ENCODE measurements at places on chromosomes 4 and X.

DNA sequence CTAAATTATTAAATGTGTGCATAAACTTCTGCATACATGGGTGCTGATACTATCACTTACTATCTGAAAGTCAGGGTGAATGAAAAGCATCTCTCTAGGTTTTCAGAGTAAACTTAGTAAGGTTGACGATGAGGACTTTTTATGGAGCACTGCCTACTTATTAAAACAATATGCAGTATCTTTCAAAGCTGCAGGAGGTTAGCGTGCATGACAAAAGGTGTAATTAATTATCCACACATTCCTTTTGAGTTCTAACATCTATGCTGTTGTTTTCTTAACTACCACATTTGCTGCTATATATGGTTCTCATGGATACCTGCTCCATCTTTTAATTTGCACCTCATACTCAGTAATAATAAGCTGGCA is 256.2 kb downstream of the FSTL5 start:
- DNase-seq: no peak

GRCh38 chr4:177008836-177009501 is 216.2 kb upstream of the VEGFC start:
- DNase-seq: no peak

- DNase-seq: no peak
Observed at GRCh38 chrX:139826065-139827044, 106.5 kb downstream of the ATP11C start.

DNA sequence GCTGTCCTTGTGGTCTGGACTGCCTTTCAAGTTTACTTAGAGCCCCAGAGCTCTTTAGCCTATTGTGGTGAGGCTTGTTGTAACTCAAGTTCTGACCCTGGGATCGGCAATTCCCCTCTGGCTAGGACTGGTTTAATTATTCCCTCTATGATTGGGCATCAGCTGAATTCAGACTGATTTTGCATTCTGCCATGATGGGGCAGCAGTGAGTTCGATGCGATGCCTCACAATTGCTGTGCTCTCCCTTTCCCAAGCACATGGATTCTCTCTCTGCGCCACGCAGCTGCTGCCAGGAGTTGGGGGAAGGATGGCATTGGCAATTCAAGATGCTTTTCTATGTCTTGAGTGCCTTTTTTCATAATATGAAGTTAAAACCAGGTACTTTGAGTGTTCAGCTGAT is 327.8 kb upstream of the CXorf51B start:
- no peak for DNase-seq

GRCh38 chr4:174874898-174875297 is 43.3 kb upstream of the ADAM29 start:
- no peak for DNase-seq

DNA sequence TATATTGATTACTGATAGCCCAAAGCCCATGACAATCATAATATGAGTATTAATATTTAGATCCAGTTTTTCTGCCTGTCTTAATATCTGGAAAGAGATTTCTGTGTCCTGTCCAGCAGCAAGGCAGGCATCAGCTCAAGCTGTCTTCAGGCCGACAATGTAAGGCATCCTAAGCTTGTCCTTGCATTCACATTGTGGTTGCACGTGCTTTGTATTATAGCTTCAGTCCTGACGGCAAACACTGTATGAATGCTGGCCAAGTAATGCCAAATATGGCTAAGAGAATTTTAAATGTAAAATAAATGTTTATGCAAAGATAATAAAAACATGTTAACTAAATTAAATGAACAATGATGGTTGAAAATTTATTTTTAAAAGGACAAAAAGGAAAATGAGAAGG is 255.7 kb upstream of the RPS6KA3 start:
- no peak for DNase-seq

DNA sequence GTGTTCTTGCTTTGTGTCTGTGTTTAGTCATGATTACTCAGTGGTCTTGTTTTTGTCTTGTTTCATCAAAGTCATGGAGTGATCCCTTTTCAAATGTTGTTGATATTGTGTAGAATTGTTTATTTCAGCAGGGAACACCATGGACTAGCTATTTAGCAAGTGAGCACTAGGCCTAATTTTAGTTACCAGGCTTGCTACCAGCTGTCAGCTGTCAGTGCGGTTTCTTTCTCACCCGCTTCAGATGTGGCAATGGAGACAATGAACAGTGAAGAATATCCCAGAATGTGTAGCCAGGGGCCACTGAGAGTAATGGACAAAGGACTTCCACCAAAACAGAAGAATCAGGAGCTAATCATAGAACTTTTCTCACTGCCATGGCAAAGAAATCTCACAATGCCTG is 432.8 kb upstream of the FMR1 start:
- no peak for DNase-seq

DNA sequence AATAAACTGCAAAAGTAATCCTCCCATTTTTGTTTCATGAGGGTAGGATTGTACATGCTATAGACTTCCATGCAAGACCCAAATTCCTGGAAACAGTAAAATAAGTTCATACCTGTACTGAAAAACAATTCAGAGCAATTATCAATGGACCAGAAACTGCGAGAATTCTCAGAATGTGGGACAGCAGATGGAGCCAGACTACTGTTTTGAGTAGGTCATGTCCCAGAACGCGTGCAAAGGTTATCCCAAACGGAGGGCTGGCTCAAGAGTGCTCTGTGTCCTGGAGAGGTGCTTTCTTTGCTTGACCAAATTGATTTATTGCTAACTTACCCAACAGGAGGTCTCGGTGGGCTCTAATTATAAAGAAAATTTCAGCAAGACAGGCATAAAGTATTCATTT is 1.7 kb upstream of the MAGEH1 start:
- DNase-seq: no peak

DNA sequence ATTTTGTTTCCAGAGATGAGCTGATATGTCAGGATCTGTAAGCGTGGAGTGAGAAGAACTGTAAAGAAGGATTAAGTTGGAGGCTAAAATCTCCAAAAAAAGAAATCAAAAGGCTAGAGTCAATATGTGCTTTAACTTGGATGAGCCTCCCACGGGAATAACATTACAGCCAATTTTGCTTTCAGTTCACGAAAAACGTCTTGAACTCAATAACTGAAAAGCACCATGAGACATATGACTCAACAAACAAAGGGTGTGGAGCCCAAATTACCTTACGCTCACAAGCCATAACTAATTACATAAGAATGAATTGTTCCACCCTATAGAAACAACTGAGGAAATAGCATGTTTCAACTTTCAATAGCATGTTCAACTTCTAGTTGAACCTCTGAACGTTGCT is 22.3 kb downstream of the TMPRSS11D start:
- no peak for DNase-seq

- peak; percentile 69 for DNase-seq
Observed at GRCh38 chr4:56909086-56909894, 1.6 kb downstream of the REST start.

GRCh38 chr4:19774690-19775256 is 476.9 kb upstream of the SLIT2 start:
- DNase-seq: no peak

DNA sequence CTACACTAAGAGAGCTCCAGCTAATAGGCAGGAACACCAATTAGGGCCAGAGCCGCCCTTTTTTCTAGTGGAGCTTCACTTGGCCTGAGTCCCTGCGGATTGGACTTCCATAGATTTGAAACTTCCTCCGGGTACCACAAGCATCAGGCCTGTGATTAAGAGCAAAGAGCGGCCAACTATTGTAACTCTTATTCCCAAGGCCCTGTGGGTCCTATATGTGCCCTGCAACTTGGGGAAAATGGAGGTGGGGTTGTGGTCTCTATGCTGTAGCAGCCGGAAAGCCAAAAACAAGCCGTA is at the start of gene NCBP2L:
TSS of gene NCBP2L (plus strand) at position 198 of the 297 bp plus-strand sequence. CDS start 16,488 bp downstream, outside the sequence.
- no peak for DNase-seq

DNA sequence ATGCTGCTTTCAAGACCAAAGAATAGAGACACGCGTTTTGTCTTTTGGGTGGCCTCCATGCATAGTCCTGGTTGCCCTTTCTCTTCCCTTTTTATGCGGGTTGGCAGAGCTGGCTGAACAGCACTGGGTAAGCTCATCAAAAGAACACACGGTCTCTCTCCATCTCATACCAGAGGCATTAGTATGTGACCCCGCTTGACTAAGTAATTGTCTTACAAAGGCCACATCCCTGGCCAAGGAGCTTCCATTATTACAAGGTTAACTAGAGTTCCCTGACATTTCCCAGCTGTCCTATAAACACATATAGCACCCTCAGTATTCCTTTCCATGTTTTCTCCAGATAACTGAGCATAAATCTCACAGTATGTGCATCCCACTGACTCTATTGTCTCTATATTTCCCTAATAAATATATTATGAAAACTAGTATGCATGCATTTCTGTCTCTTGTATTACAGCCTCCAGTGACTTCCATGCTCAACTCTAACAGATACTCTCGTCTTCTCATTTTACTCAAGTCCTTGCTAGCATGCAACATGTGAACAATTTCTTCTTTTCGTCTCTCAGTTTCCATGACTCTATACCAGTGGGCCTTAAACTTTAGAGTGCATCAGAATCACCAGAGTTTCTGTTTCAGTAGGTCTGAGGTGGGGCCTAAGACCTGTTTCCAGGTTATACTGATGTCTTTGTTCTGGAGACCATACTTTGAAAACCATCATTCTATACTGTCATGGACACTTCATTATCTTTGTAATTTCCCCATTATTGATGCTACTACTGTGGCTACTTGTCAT is 247.7 kb upstream of the ARSJ start:
- DNase-seq: no peak

DNA sequence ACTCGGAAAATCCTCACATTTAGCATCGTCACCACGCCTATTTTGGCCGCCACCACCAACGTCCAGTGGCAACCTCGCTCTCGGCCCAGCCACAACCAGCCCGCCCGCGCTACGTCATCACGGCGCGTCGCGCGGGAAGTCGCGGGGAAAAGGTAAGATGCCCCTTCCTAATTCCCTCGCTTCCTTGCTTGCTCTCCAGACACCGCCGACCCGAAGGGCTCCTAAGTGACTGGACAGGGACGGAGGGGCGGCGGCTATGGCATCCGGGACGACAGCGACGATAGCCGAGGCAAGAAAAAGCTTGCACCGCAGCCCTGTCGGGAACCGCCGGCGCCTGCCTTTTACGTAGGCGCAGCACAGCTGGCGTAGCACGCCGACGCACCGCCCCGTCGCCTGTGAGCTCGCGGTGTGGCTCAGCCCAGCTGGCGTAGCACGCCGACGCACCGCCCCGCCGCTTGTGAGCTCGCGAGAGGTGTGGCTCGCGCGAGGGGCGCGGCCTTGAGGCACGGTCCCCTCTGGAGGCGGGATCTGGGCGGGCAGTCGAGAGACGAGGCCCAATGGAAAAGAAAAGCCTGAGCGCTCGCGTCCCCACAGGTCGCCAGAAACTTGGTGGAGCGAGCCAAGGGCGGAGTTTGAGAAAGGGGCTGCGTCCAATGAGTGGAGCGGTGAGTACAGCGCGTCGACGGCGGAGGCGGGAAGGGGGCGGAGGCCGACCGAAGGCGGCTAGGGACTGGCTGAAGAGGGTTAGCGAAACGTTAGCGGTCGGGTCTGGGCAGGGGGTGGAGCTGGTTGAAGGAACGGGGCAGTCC is at the start of gene HDAC6:
TSS of gene HDAC6 (plus strand) at position 788 of the 809 bp plus-strand sequence. CDS start 626 bp downstream, outside the sequence.
- DNase-seq: peak; percentile 97

DNA sequence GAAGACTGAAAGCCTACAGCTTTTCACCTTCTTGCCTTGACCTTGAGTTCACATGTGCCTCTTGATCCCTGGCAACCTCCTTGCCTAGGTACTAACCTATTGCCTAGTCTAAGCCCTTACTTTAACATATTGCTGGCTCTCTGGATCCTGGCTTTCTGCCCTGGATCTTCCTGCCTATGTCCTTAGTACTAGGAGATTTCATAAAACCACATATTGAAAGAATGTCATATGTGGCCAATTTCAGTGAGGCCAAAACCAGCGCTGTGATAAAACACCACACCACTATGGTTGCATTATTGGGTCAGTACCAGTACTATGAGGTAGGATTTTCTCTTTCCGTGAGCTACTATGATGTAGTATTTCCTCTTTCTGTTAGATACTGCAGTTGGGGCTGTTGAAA is 80.4 kb downstream of the CT47B1 start:
- no peak for DNase-seq

GRCh38 chrX:27307546-27307945 is 155.6 kb downstream of the PPP4R3C start:
- no peak for DNase-seq

DNA sequence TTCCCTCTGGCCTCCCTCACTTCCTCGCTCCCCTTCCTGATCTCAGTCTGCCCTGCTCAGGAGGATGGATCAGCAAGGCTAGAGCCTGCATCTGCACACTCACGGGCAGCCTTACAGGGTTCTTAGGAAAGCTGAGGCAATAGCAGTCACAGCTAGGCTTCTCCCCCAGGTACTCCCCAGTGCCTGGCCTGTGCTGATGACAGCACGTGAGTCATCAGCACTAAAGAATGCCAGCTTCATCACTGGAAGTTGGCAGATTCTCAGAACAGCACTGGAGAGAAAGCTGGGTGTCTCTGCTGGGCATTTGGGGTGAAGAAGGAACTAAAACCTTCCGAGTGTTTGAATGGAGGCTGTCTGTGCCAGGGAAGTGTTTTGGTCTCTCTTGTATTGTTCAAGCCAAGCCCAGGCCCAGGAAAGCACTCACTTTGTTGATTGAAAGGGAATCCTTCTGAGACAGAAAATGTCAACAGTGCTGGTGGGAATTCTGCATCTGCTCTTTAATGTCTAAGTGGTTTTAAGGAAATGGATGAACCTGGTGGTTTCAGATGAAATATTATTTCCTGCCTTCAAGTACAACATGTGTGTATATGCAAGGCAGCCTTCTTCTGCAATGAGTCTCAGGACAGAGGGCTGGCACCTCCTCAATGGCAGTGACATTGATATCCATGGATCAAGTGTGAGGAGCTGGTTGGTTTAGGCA is 73.0 kb upstream of the SCOC start:
- no peak for DNase-seq

- no peak for DNase-seq
Observed at GRCh38 chr4:77990456-77990855, 66.7 kb upstream of the FRAS1 start.

DNA sequence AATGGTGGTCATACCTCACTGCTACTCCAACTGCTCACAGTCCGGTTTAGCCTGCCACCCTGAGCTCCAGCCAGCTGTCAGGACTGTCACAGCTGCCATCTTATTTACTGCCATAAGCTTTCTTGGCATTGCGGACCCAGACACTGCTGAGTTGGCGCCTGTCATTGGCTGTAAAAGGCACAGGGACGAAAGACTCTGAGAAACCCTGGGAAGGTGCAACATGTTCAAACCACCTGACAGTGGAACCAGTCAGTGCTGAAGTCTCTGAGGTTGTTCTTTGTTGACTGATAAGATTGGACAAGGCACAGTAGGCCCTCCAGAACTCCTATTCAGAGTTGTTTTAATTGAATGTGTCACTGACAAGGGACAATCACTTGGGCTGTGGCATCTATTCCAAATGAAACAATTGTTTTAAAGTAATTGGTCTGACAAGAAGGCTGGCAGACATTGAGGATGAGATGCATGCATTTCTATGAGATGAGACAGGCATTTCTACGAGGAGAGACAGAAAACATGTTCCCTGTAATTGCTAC is 927.8 kb downstream of the STPG2 start:
- DNase-seq: no peak

GRCh38 chr4:56880572-56880971 is 27.1 kb upstream of the REST start:
- no peak for DNase-seq

GRCh38 chr4:113882668-113883067 is 96.8 kb downstream of the ARSJ start:
- no peak for DNase-seq

- no peak for DNase-seq
Observed at GRCh38 chr4:159026329-159026728, 76.5 kb upstream of the RAPGEF2 start.

Measured in renal pelvis (tissue), 12 donors.